ENCODE measurements at places on chromosomes 1 and 21.

DNA sequence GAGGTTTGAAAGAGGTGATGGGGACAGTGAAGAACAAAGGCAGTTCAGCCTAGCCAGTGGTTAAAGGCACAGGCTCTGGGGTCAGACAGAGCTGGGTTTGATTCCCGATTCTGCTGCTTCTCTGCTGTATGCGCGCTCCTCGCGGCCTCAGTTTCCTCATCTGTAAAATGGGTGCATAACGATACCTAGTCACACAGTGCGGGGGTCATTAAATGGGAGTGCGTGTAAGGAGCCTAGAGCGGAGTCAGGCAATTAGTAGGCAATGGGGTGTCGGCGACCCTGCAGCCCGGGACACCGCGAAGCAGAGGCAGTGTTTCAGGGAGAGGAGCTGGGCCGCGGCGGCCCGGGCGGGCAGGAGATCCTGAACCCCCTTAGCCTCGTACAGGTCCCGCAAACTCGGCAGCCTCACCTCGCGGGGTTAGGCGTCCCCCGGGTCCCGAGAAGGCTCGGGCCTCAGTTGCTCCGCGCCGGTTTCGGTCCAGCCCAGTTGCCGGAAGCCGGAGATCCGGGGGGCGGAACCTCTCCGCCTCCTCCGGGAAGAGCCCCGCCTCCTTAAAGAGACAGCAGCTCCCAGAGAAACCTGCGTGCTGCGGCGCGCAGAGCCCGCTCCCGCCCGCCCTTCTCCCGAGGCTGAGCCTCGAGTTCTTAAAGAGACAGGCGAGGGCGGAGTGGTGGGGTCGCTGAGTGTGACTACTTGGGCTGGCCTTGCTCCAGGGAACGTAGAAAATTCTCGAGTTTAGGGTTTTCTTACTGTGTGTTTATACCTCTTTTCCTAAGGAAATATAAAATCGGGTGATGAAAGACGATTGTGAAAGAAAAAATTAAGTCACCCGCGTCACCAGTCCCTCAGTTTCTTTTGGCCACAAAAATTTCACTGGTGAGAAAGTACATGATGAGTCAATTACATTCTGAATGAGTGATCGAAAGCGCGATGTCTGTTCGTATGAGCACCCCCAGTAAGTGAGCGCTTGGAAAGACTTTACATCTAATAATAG, at the start of gene YIPF1:
YIPF1 (minus strand) TSS at position 494 of the 995 bp plus-strand sequence. CDS start 860 bp downstream, outside the sequence.
- DNase-seq, result peak; percentile 92

DNA sequence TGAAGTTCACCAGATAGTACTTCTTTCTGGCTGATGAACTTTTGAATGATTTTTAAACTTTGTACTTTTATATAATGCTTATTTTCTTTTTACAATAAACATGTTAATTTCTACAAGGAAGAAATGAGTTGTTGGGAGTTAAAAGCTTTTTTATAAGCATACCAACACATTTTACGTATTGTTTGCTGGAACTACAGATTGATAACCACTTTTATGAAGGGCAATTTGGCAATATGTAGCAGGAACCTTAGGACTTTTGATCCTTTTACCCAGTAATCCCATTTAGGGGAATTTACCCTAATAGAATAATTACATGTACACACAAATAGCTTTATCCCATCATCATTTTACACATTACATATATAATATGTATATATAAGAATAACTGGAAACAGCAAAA, 16.3 kb downstream of the PRPF38A start:
- no peak for DNase-seq

- DNase-seq, result no peak
Observed at GRCh38 chr1:18088077-18088594, 19.5 kb upstream of the IGSF21 start.

DNA sequence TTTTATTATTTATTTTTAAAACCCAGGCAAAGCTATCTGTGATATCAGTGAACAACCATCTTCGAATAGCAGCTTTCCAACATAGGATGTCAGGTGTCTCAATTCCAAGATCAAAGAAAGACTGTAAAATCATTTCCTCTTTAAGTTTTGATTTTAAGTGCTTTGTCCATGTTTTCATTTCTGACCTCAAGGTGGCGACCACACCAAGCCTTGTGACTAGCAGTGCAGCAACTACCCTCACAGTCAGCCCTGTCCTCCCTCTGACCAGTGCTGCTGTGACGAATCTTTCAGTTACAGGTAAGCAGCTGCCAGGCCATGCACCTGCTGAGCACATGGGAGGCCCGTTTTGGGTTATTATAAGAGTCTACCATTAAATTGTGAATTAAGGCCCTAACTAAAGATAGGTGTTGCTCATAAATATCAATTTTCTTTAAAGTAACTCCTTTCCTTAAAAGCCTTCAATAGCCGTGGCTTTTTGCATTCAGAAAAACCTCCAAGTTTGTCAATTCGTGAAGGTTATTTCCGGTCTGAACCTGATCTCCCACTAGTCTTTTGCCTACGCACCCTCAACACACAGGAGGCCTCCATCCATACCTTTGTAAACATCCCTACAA, 117.0 kb downstream of the CD247 start:
- peak; percentile 70 for DNase-seq

Data from OCI-LY7 (cell line).